ENCODE measurements at places on chromosomes 11 and 22. TPM values are rescaled to one million over a fixed set of nuclear protein-coding genes. Genes with fewer than 3 reads are reported as not detected.

A4GALT gene
- total RNA-seq: not detected

ART1 gene
- not detected for total RNA-seq

OR4S2 gene
- total RNA-seq: not detected

VPS26B gene
- 55.6 TPM for total RNA-seq

C11orf42 gene
- total RNA-seq: not detected

TMPRSS13 gene
- total RNA-seq: 2.8 TPM

SOX6 gene
- total RNA-seq: not detected

MMP10 gene
- not detected for total RNA-seq
